ENCODE measurements at places on chromosomes 2 and 18. TPM values are rescaled to one million over a fixed set of nuclear protein-coding genes. Genes with fewer than 3 reads are reported as not detected.
A peak's percentile ranks its signal among the peaks of the same experiment; 100 is the strongest.

The GAL3ST2 gene
- not detected for total RNA-seq

DNA sequence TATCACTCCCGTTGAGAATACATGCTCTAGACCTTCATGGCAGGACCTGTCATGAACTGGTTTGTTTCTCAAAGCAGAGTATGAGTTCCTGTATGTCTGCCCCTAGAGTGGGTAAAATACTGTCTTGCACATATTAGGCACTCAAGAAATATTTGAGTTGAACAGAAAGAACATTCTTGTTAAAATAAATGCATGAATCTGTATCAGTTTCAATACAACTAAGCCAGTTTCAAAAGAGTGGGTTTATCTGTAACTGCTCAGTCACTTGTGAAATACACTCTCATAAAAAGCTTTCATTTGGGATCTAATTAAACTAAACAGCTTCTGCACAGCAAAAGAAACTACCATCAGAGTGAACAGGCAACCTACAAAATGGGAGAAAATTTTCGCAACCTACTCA is 69.2 kb downstream of the RFTN2 start:
- no peak overlapping the region for H3K4me3 ChIP-seq
- H3K36me3 ChIP-seq: no peaks in the 10 kb centered on the region
- no peak overlapping the region for H3K27ac ChIP-seq
- H3K4me1 ChIP-seq: no peaks in the 10 kb centered on the region
- DNase-seq: no peak
- H3K27me3 ChIP-seq: no peaks in the 10 kb centered on the region

DNA sequence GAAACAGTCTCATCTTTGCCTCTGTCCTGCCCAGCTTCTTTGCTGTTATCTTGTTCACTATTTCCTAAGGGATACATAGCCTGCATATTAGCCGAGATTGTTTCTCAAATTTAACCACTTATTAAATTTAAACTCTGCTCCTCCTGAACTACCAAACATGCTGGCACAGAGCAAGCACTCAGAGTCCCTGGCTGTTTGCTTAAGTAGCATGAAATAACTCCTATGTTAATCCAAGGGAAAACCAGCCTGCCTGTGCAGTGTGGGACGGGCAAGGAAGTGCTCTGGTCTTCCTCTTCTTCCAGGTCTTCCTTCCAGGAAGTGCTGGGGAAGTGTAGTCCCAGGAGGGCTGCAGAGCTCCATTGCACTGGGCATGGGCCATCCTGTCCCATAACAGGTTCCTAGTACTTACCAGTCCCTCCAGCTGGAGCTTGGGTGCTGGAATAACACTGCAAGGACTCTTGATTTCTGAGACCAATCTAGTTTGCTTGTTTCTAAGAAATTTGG is 95.9 kb upstream of the IL1R2 start:
- H3K27ac ChIP-seq: no peak overlapping the region
- DNase-seq: no peak
- H3K27me3 ChIP-seq: no peaks in the 10 kb centered on the region

DNA sequence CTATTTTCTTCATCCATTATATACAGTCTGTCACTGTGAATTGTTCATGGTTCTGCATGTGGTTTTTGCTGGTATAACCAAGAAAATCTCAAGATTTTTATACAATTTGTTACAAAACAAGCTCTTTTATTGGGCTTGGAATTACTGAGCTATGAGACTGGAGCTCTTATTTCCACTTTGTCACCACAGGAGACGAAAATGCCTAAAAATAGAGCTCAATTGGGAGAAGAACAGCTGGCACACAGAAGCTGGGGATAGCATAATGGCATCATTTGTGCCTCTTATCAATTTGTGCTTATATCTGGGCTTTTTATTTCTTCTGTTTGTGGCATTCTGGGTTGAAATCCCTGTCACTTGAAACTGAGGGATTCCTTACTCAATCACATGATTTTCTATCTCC is 219.1 kb downstream of the CALCRL start:
- no peak overlapping the region for H3K27ac ChIP-seq
- H3K4me1 ChIP-seq: no peaks in the 10 kb centered on the region
- no peaks in the 10 kb centered on the region for H3K36me3 ChIP-seq
- no peak overlapping the region for H3K4me3 ChIP-seq

The UGT1A3 gene
- not detected for total RNA-seq

The PLEKHH2 gene
- total RNA-seq: 5.0 TPM

The M1AP gene
- 4.8 TPM for total RNA-seq

The ALPP gene
- 0.15 TPM for total RNA-seq

The FAP gene
- total RNA-seq: not detected

DNA sequence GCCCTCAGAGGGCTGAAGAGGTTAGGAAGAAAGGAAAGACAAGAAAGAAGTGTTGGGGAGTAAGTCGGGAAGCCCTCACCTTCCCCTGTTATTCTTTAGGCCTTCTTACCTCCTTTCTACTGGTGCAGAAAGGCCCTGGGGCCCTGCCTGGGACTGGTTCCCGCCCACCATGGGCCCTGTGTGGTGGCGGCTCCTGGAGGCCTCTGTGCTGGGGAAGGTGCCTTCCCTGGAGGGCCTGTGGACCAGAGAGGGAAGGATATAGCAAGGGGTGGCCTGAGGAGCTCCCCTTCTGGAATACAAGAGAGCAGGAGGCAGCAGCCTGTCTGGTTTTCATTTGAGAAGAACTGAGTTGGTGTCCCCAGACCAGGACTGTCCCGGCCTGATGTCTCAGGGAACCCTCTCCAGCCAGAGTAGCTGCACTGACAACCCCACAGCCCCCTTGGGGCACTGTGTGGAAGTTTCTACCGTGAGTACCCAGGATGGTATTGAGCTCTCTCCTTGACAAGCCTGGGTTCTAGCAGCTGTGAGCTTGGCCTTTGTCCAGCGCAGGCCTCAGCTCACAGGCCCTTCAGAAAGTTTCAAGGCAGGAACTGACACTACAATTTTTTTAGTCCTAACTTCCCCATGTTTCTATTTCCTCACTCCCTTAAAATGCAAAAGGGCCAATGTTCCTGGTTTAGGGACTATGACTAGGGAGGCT is 47.1 kb downstream of the EFR3B start:
- H3K4me1 ChIP-seq: peaks cover 15% of the 10 kb centered on the region
- peaks cover 3% of the 10 kb centered on the region for H3K27me3 ChIP-seq
- DNase-seq: no peak
- H3K4me3 ChIP-seq: no peak overlapping the region
- H3K27ac ChIP-seq: no peak overlapping the region

GRCh38 chr2:176138923-176139660 is 9.6 kb downstream of the HOXD8 start:
- peaks cover 94% of the 10 kb centered on the region for H3K27me3 ChIP-seq
- H3K4me3 ChIP-seq: no peak overlapping the region
- H3K27ac ChIP-seq: no peak overlapping the region

The EMILIN1 gene
- total RNA-seq: 2.9 TPM

- no peak overlapping the region for H3K27ac ChIP-seq
- no peaks in the 10 kb centered on the region for H3K27me3 ChIP-seq
- no peaks in the 10 kb centered on the region for H3K36me3 ChIP-seq
- DNase-seq: peak; percentile 66
- H3K4me3 ChIP-seq: no peak overlapping the region
- no peaks in the 10 kb centered on the region for H3K4me1 ChIP-seq
Observed at GRCh38 chr2:48601349-48601748, 16.3 kb upstream of the GTF2A1L start.

DNA sequence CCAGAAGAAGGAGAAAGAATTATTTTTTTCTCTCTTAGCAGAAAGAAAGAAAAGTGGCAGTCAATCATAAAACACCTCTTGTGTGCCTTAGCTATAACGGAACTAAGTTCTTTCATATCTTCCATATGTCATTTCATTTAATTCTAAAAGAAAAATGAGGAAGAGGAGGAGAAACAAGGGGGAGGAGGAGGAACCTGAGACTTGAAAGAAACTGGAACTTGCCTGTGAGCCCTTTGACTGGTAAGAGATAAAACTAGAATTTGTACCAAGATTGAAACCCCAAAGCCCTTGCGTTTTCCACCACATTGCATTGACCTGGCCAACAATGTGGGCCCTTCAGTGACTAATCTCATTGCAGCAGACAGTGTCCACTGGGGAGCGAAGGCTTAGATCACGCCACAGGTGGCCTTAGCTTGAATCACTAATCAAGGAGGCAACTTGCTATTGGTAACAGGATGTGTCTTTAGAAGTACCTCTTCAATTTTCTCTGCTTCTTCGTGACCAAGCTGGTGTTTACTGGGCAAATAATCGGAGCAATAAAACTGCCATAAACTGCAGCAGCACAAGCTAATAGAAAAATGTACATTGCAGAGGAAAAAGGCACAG is 307.9 kb downstream of the CLIP4 start:
- no peak overlapping the region for H3K4me3 ChIP-seq
- no peak for DNase-seq
- no peak overlapping the region for H3K27ac ChIP-seq
- no peaks in the 10 kb centered on the region for H3K27me3 ChIP-seq

The IL36G gene
- not detected for total RNA-seq

The TUBA3E gene
- not detected for total RNA-seq

DNA sequence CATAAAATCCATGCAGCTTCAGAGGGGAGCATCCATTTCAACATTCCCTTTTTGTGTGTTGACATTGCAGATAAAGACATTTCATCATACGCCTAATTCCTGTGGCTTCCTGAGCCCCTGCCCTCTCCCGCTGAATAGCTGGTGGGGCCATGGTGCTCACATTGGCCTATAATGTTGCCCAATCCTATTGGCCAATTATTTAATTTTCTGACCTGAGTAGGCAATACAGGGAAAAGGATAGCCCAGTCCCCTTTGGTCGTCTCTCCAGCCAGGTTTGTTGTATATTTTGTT is 163.8 kb upstream of the MYCN start:
- H3K4me3 ChIP-seq: no peak overlapping the region
- H3K27ac ChIP-seq: no peak overlapping the region
- DNase-seq: no peak
- no peaks in the 10 kb centered on the region for H3K36me3 ChIP-seq

DNA sequence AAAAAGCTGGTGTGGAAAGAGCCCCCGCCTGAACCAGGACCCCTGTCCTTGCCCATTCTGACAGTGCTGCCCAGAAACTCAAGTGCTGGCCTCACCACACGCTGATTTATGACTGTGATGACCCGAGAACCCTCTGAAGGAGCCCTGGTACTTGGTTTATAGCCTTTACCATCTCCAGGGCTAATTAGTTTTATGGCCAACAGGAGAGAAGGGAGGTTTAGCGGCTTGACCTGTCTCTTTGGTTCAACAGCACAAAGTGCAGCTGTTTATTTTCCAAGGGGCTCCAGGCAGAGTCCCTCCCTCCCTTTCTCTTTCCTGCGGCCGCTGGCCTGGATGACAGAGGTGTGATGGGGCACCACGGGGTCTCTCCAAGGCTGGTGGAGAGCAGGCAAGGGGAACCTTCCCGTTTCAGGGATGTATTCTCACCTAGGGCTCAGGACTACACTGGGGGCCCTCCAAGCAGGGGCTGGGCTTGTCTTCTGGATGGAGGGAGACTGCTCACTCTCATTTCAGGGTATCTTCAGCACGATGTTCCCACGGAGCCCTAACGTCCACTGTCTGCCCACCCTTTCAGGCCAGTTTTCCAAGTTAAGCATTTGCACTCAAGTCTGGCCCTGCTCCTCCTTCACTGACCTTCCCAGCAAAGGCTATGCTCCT is 174.2 kb upstream of the GLI2 start:
- H3K27ac ChIP-seq: no peak overlapping the region
- no peak overlapping the region for H3K4me3 ChIP-seq
- H3K36me3 ChIP-seq: no peaks in the 10 kb centered on the region

DNA sequence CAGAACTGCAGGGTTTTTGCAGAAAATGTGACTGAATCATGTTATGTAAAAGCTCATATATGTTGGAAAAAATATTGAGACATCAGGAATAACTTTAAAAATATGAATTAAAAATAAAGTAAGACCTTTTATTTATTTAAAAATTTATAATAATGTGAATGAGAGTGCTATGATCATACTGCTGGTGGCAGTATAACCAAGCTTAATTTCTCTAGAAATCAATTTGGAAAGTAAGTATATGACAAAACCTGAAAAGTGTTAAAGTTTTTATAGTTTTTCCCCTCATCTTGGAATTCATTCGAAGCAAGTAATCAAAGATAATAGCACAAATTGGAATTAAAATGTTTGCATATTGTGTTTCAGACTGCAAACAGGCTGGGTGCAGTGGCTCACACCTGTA is 7.5 kb downstream of the SLC39A10 start:
- no peaks in the 10 kb centered on the region for H3K36me3 ChIP-seq
- DNase-seq: no peak
- no peaks in the 10 kb centered on the region for H3K27me3 ChIP-seq
- H3K27ac ChIP-seq: no peak overlapping the region

The CCDC148 gene
- 1.3 TPM for total RNA-seq

The TSPYL6 gene
- not detected for total RNA-seq

GRCh38 chr18:78699499-78699898 is 280.1 kb upstream of the SALL3 start:
- no peaks in the 10 kb centered on the region for H3K36me3 ChIP-seq
- H3K27me3 ChIP-seq: no peaks in the 10 kb centered on the region
- no peak overlapping the region for H3K27ac ChIP-seq

DNA sequence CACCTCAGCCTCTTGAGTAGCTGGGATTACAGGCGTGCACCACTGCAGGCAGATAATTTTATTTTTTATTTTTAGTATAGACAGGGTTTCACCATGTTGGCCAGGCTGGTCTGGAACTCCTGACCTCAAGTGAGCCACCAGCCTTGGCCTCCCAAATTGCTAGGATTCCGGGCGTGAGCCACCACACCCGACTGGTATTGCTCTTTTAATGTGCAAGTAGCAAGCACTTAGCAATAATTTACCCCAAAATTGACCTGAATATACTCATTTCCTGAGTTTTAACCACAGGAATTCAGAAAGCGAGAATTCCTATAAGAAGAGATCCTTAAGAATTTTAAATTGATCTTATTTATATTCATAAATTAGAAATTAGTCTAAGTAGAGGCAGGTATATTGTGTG is 169.1 kb downstream of the CDH2 start:
- H3K4me3 ChIP-seq: no peak overlapping the region
- DNase-seq: no peak
- no peaks in the 10 kb centered on the region for H3K4me1 ChIP-seq

DNA sequence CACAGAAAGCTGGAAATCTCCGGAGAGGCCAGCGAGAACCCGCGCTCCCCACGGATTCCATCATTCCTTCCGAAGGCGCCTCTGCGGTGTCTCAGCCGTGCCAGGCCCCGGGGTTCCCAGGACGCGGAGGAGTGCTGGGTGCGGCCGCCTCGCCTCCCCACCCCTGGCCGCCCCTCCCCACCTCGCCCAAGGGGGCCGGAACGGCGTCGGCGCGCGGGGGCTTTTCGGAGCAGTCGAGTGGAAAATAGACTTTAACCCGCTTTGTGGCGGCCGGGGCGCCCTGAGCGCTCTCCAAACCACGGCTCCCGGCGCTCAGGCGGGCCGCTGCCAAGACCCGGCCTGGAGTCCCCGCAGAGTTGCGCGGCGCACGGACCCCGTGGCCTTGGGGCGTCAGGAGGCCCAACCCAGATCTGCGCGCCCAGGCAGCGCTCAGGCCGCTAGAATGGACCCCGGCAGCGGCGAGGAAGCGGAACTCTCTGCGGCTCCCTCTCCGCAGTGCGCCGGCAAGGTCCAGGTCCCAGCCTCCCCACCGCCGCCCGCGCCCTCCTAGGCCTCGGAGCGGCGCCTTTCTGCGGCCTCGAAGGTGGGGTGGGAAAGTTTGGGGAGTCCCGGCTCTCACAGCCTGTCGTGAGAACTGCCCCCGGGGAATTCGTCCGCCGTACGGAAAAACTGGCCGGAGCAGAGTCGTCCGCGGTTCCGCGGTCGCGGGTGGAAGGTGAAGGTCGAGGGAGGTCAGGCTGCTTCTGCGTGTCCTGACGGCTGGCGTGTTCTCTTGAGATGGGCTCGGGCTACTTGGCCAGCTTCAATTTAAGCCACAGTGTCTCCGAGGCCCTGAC is 1.2 kb upstream of the EMX1 start:
- no peaks in the 10 kb centered on the region for H3K36me3 ChIP-seq
- H3K27me3 ChIP-seq: peaks cover 95% of the 10 kb centered on the region
- DNase-seq: no peak
- peaks cover 35% of the 10 kb centered on the region for H3K4me1 ChIP-seq
- H3K4me3 ChIP-seq: peak overlapping the region; percentile 69

The KIF5C gene
- total RNA-seq: 58.1 TPM
